Renal cortical epithelial cell (primary cell): ENCODE measurements at places on chromosomes 5 and 9. TPM values are rescaled to one million over a fixed set of nuclear protein-coding genes. Genes with fewer than 3 reads are reported as not detected.
A peak's percentile ranks its signal among the peaks of the same experiment; 100 is the strongest.

- peak; percentile 79 for DNase-seq
Observed at GRCh38 chr5:58407042-58407719, 52.7 kb downstream of the PLK2 start.

DNA sequence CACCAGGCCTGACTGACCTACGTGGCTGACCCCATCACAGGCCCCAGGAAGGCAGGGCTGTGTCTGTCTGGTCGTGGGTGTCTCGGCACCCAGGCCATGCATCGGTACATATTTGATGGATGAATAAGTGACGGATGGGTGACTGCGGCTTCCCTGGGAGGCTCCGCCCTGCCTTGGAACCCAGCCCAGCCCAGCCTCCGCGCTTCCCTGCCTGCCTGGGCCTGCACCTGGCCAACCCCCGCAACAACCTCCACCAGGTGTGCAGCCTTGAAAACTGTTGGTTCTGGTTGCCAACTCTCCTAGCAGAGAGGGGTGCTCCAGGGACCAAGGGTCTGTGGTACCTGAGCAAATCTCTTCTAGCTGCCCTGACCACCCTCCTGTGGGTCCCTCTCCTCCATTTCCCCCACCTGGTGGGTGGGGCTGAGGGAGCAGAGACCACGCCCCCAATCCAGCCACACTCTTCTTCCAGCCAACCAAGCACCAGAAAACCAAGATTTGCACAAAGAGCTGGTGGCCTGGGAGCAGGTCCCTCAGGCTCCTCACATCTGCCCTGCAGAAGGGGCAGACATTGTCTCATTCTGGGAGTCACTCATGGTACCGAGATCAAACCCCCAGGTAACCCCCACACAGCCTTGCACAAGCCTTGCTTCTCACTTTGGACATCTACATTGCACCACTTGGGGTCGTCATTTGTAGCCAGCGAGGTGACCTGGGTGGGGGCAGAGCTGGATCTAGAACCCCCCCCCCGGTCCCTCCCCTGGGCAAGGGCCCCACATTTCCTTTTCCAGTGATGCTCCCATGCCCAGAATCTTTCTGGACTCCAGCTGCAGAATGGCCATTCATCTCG is 100.6 kb upstream of the IER5L start:
- DNase-seq, result peak; percentile 58

DNA sequence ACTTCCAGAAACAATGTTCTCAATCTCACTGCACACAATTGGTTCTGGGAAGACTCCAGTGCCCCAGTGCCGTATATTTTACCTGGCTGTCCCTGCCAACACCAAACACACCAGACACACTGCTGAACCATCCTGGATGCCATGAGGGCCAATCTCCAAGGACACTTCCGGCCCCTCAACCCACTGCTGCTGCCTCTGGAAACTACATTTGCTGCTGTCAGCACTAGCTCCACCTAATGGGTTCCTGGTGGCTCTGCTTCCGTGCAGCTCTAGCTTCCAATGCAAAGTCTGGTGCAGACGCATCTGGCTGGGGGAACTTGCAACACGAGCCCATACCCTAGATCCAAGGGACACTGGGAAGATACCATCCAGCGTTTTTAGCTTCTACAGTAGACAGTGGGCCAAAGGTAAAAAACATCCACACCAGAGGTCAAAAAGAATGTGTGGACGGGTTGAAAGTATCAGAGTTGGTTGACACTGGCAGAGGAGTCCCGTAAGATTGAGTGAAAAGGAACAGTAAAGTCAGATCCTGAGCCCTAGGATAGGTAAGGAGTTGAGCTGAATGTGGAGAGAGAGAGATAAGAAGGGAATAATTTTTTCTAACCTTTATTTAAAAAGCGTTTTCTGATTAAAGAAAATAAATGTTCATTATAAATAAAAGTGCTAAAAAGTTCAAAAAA is 99.7 kb upstream of the KIF2A start:
- DNase-seq, result no peak

- DNase-seq, result no peak
Observed at GRCh38 chr5:128527077-128527476, 11.0 kb downstream of the FBN2 start.

DNA sequence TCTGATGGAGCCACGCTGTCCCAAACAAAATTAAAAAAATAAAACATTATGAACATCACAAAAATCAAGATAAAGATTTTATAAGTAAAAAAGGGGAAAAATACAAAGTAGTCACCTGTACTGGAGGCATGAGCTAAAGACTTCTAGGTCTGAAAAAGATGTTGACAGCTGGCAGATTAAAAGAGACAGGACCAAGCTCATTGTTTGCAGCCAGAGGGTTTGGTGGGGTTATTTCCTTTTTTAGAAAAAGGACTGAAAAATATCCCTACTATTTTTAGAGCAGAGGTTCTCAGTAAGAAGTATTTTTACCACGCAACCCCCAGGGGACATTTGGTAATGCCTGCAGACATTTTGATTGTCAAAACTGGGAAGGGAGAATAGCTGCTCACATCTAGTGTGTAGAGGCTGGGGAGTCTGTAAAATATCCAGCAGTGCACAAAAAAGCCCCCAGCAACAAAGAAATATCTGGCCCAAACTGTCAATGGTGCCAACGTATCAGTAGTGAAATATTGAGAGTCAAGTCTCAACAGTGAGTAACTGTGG is 353.4 kb downstream of the TLE1 start:
- DNase-seq, result no peak

Gene PCAT7
- total RNA-seq, result 0.30 and 1.0 TPM in 2 replicates

Gene GBGT1
- 3.1 and 5.1 TPM in 2 replicates for total RNA-seq

Gene MEGF10
- total RNA-seq, result 0.10 TPM in 1 of 2 replicates, not detected in the other

Gene GKAP1
- 0.52 and 4.5 TPM in 2 replicates for total RNA-seq
